Occipital lobe (tissue), 3 donors: ENCODE measurements at places on chromosomes 3 and 15. TPM values are rescaled to one million over a fixed set of nuclear protein-coding genes. Genes with fewer than 3 reads are reported as not detected.

DNA sequence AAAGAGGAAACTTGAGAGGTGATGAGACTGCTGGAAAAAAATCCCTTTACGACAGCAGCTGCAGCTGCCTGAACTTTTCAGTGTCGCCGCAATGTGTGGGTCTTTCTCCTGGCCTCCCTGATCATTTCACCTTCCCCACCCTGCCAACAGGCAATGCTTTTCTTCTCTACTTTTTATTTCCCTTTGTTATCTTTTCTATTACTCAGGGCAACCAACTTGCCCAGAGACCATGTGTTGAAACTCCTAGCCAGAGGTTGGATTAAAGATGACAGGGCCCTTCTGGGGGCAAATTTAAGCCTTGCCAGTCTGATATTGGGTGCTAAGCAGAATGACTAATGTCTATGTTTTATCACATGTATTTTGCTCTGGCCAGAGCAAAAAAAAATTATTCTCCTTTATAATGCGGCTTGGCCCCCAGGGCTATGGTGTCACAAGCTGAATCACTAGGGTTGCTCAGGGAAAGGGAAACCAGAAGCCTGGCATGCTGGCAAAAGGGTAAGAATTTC is 51.5 kb upstream of the CFAP20DC start:
- DNase-seq = no peak

DNA sequence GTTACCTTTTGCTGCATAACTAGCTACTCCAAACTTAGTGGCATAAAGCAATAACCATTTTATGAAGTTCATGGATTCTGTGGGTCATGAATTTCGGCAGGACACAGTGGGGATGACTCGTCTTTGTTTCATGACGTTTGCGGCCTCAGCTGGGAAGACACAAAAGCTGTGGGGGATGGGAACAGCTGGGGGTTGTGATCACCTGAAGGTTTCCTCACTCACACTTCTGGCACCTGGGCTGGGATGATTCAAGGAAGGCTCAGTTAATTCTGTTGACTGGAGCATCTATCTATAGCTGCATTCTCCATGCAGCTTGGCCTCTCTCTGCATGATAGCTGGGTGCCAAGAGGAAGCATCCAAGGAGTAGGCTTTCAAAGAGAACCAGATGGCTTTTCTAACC is 332.8 kb downstream of the ULK4 start:
- no peak for DNase-seq

CCDC54 gene
- 0.16 TPM for total RNA-seq

ADAMTS17 gene
- 5.1 TPM for total RNA-seq

DNA sequence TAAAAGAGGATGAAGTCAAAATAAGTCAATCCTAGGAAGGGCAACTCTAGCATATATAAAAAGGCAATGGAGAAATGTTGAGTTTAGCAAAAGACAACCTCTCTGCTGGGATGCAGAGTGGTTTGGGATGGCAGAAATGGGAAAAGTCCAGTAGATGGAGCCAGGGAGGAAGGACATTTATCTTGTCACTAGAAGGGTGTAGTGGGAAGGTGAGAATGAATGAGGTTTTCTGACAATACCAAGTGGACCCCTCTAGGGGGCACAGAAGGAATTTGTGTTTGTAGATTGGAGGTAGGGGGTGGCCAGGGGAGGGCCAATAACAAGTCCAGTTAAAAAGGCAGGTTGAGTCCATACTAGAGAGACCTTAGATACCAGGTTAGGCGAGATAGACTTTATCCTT is 80.0 kb downstream of the THSD4 start:
- DNase-seq = no peak

- DNase-seq = no peak
These were observed 213.8 kb upstream of the FEZF2 start for GRCh38 chr3:62587169-62587568.

DNA sequence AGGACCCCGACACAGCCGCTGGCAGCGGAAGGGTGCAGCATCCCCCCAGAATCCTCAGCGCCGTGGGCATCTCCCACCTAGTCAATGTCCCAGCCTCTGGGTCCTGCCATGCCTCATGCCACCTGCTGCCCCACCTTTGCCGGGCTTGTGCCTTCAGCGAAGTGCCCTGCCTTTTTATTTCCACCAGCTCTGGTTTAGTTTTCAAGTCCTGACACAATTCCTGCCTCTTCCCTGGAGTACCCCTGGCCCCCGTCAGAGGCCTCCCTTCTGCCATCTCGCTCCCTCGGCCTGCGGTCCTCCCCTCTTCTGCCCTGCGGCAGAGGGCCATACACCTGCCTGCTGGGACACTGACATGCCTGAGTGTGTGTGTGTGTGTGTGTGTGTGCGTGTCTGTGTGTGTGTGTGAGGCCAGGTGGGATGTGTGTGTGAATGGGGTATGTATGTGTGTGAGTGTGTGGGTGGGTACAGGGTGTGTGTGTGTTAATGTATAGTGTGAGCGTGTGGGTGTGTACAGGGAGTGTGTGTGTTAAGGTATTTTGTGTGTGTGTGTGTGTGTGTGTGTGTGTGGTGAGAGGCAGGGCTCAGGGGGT is 129.9 kb downstream of the SMAD6 start:
- no peak for DNase-seq
